Activated naive CD4-positive, alpha-beta T cell treated with Interleukin-2 at 50 U/mL for 16 hours (primary cell): ENCODE measurements at places on chromosomes 12 and 14.
A peak's percentile ranks its signal among the peaks of the same experiment; 100 is the strongest.

DNA sequence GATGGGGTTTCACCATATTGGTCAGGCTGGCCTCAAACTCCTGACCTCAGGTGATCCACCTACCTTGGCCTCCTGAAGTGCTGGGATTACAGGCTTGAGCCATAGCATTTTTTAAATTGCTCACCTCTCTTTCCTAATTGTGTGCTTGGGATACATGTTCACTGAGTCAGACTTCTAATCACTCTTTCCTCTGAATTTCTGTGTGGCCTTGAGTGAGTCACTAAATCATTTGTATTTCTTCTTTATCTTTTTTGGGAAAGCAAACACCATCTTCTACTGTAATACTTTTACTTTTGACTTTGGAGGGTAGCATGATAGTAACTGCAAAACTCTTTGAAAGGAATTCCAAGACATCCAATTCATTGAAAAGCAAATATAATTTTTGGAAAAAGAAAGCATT, 60.8 kb downstream of the FLRT2 start:
- DNase-seq = no peak

DNA sequence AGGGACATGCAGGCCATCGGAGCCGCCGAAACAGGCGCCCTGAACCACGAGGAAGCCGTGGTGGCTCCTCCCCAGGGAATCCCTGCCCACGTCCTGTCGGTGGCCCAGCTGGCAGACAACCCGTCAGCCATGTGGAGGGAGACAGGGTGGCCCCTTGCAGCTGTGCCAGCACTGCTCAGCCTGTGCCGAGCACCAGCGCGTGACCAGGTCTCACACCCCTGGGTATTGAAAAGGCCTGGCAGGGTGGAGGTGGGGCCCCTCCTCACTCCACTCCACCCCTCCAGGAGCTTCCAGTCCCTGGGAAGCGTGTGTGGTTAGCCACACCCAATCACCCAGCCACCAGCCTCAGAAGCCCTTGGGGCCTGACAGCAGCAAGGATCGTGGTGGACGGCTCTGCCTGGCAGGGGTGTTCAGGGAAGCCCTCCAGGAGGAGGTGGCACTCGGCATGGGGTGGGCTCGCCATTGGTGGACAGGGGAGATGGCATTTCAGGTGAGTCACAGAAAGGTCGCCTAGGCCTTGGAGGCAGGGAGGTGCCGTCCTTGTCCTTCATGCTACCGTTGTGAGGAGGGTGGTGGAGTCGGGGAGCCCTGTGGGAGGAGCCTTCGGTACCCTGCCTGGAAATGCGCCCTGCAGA, 12.3 kb upstream of the DLK1 start:
- DNase-seq = no peak

DNA sequence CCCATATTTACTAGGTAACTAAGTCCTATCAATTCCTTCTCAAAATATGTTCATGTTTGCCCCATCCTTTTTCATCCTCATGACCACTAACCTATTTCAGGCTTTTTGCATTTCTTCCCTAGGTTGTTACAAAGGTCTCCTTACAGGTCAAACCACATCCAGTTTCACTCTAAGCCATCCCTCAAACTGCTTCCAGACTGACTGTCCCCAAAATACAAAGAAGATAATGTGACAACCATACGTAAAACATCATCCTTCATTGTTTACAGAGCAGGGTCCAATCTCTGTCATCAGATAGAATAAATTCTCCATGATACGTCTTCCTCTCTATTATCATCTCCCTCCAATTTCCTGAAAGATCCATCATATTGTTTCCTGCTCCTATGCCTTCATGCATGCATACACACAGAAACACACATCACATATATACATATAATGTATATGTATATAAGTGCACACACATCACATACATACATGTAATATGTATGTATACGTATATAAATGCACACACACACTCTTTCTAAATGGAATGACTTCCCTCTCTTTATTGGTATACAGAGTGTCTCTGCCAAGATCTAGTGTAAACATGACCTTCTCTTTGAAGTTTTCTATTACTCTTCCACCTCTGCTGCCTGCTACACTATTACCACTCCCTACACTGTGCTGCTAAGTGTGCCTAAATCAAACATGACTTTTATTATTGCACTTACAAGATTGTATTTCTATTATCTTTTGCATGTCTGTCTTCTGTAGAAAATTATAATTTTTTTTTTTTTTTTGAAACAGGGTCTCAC, 30.7 kb upstream of the EPS8 start:
- no peak for DNase-seq

DNA sequence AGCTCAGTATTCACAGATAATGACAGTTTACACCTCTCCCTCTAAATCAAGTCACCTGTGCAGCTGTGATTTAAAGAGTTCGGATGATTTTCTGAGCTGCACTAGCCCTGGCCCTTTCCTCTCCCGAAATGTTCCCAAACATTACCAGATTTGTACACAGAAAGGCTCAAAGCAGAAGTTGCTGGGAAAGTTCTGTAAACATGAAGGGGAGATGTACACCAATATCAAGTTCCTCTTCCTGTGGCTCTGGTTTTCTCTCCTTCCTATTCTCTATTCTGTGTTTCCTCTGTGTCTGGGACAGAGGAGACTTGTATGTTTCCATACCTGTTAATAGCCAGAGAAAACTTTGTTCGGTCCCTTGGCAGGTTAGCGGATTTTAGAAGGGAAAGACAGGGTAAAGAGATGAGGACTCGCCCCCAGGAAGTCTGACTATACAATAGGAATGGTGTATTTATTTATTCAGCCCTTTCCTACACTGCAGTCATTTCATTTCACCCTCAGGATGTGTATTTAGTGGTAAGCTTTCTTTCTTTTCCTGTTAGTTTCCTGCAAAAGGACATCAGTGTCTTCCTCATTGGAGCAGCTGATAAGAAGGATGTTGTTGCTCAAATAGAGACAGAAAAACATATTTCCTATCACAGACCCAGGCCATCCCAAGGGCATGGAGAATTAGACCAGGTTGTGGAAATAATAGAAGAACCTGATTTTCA, 7.6 kb upstream of the NUMB start:
- DNase-seq = no peak

- no peak for DNase-seq
These were observed 13.8 kb downstream of the GXYLT1 start for GRCh38 chr12:42130672-42131402.

DNA sequence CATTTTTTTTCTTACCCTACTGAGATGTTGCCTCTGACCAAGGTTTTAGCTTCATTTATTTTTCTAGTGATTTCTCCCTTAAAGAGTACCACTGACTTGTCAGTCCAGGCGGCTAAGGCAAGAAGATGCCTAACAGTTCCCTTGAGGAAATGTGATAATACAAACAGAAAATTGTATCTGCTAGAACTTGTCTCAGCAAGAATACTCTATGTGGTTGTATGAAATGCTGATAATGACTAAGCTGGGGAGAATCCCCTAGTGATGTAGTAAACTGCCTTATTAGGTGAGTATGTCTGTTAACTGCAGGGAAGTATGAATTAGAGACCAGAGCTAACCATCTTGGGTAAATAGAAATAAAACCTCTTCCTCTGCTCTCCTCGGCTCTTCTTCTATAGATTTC, 6.7 kb downstream of the C12orf54 start:
- no peak for DNase-seq

GRCh38 chr12:885701-886100, 63.8 kb downstream of the RAD52 start:
- no peak for DNase-seq

GRCh38 chr12:102350070-102350469, 130.3 kb downstream of the IGF1 start:
- no peak for DNase-seq

DNA sequence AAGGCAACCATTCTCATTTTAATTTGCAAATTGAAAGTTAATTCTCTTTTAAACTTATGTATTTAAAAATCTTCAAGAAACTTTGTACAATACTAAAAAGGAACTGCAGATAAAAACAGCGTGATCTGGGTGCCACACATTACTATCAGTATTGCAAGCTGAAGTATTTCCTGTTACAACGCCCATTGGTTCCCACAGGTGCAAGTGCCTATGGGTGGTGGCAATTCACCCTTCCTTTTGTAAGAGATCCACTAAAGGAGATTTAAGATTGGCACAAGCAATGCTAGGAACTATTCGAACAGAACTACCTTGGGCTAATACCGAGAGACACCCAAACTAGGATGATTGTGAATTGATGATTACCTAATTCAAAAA, 13.2 kb downstream of the TAOK3 start:
- DNase-seq = peak; percentile 13

DNA sequence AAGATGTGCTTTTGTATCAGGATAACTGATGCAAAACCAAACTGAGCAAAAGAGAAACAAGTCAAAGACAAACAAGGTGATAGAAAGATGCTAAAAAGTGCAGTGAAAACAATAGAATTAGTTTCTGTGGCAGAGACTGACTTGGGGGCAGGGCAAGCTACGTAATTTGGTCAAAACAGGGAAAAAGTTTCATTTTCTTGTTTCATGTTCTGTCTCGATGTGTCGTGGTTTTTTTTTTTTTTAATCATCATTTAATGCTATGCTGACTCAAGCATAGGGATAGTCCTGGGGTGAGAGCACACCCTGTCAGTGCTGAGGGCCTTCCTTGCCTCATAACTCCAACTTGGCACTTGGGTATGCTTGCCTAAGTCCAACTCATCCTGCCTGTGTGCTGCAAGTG, 144.1 kb upstream of the PTPRQ start:
- no peak for DNase-seq
